ENCODE measurements at places on chromosomes 12 and 14.

DNA sequence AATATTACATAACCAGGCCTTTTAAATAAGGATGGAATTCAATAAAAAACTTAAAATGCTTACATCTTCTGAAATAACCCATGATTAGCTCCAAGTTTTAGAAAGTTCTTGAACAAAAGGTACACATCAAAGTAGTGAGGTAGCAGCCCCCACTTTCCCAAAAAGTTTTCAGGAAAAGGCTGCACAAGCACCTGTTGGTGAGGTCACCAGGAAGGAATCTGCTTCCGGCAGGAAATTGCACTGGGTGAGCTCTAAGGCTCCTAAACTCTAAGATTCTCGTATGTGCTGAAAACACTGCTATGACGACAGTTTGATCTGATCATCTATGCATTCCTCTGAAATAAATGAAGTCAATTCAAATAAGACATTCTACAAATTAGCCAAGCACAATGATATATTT, 34.3 kb upstream of the TTC7B start:
- DNase-seq, result no peak

- no peak for DNase-seq
These were observed 57.7 kb downstream of the ADGRD1 start for GRCh38 chr12:131011165-131012079.

- no peak for DNase-seq
These were observed 614.1 kb downstream of the SLC16A7 start for GRCh38 chr12:60209933-60210332.

DNA sequence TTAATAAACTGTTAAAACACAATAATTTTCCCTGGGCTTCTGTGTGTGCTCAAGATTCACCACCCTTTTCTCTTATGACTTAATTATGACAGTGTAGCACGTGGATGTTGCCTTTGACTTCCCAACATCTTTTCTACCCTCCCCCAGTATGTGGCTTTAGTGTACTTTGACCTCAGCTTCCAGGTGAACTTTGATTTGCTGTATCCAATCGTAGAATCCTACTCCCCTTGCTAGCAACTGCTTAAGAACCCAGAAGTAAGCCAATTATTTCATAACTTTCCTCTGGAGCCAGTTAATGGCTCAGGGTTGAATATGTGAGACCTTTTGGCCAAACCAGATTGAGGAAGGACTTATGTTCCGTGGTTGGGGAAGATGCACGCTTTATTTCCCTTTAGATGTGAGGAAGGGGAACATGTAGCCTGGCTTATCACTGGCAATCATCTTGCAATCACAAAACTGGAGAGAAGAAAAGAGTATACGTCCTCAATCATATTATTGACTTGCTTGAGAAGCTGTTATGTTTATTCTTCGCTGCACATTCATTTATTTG, 259.6 kb upstream of the ATP2B1 start:
- DNase-seq, result no peak

- no peak for DNase-seq
These were observed 1.4 kb downstream of the GUCY2C start for GRCh38 chr12:14694970-14695369.

GRCh38 chr14:89957791-89958190, 2.1 kb downstream of the TDP1 start:
- DNase-seq, result no peak

DNA sequence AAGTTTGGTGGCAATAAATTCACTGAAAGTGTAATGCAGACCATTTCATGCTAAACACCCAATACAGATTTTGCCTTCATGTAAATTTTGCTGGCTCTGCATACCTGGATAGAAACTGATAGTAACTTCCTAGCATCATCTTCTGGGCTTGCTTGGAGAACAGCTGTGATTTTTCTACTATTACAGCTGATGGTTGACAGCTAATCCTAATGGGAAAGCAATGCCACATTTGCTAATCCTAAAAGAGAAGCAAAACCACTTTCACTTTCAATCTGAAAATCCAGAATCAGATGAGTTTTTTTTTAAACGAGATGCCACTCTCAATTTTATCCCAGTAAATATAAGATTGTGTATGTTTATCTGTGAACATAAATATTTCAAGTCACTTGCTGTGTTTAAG, 1035.9 kb downstream of the TRHDE start:
- DNase-seq, result no peak

DNA sequence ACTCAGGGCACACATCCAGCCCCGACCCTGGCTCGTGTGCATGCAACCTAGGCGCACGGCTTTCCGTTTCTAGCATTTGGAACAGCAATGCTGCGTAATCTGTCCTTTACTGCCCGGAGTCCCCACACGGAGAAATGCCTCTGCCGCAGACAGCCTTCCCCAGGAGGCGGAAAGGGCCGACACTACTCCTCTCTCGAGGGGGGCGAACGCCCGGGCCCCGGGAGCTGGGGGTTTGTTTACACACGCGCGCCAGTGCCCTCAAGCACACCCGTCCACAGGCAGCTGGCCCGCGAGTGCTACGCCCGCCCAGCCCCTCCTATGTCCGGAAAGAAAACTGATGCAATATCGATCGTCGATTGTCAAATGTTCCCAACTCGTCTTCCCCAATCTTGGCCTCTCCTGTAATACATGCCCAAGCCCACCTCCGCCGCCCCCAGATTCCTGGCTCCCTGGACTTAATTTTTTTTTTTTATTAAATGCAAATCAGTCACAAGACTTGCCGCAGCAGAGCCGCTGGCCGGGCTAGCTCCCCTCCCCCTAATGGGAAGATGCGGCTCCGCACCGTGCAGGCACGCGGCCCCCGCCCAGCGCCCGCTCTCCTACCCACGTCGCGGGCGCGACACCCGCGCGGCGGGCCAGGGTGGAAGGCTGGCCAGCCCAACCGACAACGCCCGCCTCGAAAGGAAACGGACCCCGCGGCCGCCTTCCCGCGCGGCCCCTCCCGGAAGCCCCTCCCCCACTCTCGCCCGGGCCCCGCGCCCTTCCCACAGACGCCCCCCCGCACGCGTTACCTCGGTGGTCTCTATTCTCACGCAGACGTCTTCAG, 642 bp downstream of the SLC38A2 start:
- peak; percentile 41 for DNase-seq

DNA sequence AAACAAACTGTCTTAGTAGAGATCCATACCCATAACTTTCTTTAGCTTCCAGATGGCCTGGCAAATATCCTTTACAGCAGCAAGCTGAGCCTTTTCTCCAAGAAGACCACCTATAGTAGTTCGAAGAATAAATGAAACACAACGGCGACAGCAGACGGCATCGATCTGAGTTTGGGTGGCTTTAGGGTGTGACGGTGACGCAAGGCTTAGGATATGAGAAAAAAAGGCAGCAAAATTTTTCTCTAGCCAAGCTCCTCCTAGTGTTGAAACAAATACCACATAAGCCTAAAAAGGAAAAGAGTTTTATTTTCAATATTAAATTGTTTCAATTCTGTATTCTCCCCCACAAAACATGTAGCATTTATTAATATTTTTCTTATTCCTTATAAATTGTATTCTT, 33.3 kb downstream of the HEATR5A start:
- no peak for DNase-seq

DNA sequence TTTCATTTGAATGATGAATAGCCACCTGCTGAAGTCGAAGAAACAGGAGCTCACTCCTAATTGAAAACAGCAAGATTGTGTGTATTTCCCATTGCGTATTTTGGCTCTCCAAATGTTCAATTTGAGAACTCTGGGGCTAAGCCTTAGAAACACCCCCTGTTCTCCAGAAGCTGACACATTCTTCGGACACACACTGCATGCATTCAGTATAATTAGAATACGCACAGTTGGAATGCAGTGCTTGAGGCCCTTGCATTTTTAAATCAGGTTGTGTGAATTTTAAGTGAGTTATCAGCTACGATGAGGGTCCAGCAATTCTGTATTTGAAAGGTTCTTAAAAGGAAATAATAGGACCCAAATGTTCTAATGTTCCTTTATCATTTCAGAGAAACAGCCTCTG, 103.8 kb downstream of the PRKD1 start:
- DNase-seq, result no peak

DNA sequence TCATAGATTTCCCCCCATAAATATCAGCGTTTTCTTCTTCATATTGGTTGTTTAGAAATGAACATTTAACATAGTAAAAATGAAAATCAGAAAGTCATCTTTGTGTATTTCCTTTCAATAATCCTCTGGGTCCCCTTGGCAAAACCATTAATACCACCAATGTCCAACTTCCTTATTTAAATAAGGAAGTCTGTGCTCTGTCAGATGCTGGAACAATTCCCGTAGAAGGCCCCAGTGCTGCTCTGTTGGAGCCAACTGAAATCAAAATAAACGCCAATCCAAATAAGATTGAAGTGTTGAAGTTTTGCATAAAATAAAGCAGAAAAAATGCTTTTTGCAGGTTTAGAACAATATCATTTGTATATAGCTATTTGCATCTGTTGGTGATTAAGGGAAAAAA, 93.1 kb downstream of the PPM1H start:
- DNase-seq, result no peak

- DNase-seq, result peak; percentile 32
These were observed 8.7 kb downstream of the DNAI7 start for GRCh38 chr12:25186038-25186787.

DNA sequence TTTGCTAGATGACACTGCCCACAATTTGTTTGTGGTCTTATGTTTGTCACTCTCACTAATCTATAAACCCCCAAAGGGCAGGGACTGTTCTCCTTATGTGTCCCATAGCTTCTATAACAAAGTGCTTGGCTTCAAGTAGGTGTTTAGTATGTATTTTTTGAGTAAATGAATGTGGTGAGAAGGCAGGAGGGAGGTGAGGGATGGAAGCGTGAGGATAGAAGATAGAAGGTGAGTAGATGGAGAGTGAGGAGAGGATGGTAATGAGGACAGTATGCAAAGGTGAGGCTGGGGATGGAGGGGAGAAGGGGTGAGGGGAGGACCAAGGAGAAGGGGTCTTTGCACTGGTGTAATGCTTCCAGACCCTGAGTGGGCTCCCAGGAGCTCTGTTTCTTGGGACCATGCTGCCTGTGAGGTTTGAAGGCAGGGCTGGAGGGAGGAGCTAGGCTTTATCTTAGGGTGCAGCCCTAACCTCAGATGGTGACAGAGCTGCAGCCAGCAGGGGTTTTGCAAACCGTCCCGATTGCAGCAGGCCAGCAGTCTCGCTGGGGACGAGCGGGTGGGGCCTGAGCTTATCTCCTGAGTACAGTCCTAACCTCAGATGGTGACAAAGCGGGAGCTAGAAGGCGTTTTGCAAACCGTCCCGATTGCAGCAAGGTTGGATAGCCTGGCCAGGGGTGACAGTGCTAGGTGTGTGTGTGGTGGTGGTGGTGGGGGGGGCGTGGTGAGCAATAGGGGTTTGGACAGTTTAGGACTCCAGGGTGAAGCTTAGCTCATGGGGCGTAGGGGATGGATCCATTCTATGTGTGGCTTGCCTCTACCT, 6.5 kb downstream of the CEBPE start:
- no peak for DNase-seq

GRCh38 chr14:61535458-61535857, 159.9 kb upstream of the HIF1A start:
- no peak for DNase-seq

- DNase-seq, result no peak
These were observed 620.7 kb downstream of the AACS start for GRCh38 chr12:125685915-125686314.

GRCh38 chr14:73259837-73260236, 22.5 kb downstream of the PAPLN start:
- no peak for DNase-seq

DNA sequence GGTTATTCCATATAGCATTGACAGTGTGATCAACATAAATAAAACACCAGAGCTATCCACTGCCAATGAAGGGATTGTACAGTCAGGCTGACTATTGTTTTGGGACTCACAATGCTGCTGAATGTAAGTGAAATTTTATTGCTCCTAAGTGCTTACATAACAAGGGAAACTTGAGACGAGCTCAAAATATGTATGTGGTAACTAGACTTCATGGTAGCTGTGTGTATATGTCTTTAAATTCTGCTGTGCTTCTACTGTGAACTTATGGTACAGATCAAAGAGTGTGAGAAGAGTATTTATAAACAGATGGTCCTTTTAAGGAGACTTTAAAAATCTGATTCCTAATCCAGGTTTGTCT, 6.9 kb downstream of the FLRT2 start:
- DNase-seq, result no peak

DNA sequence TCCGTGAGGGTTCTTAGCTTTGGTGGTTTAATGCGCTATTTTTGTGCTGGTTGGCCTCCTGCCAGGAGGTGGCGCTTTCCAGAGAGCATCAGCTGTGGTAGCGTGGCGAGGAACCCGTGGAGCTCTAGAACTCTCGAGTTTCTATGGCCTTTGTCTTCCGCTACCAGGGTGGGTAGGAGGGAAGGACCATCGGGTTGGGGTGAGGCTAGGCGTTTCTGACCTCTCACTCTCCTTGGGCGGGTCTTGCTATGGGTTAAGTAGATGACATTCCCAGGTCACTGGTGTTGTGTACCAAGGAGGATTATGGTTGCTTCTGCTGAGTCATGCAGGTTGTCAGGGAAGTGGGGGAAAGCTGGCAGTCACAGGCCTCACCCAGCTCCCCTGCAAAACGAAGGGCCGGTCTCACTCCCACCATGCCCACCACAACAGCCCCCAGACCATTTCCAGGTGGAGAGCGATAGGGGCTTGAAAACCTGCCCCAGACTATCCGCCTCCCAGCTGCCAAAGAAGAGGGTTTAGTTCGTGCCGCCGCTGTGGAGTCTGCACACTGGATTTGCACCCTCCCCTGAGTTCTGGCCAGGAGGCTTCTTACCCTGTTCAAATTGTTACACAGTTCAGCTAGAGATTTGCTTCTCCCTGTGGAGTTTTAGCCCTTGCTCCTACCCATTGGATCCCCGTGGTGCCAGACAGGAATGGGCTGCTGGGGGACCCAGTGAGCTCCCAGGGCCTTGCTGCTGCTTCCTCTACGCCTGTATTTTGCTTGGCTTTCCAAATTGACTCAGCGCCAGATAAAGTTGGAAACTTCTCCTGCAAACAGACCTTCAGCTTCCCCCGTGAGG, 21.9 kb downstream of the RNFT2 start:
- no peak for DNase-seq

DNA sequence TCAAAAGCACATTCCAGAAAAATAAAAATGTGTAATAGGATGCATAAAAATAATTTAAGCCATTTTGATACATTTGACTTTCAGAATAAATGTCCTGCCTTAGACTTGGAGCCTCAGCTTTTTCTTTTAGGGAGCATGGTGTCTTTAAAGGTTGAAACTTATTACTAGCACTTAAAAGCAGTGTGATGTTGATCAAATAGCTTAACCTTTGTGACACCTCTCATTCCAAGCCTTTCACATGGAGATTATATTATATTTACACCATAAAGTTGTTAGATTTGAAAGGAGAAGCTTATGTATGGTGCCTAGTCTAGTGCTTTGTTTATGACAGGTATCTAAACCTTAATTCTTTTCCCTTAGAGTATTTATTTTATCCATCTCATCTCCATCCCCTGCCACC, 61.9 kb downstream of the KTN1 start:
- no peak for DNase-seq

- DNase-seq, result no peak
These were observed 67.2 kb downstream of the HECTD4 start for GRCh38 chr12:112314981-112315380.

GRCh38 chr12:12983420-12984035, 16.5 kb downstream of the HEBP1 start:
- peak; percentile 4 for DNase-seq

Measured in CD4-positive, alpha-beta T cell treated with Interleukin-6 at 100 ng/mL for 8 hours (primary cell).